ENCODE measurements at places on chromosomes 1 and 21.

- H3K27ac ChIP-seq: no peak overlapping the region
- H3K27me3 ChIP-seq: no peaks in the 10 kb centered on the region
- H3K4me1 ChIP-seq: peaks cover 14% of the 10 kb centered on the region
- DNase-seq: no peak
Measured at GRCh38 chr1:9890224-9890731, 19.8 kb downstream of the CTNNBIP1 start.

- no peak within 1 kb of the TSS for H3K4me3 ChIP-seq
- no peak for DNase-seq
- no peaks in the 10 kb centered on the region for H3K36me3 ChIP-seq
Measured at GRCh38 chr1:16017461-16018303, at the start of gene HSPB7. HSPB7 (minus strand) TSS chr1:16018043; CDS start chr1:16017963, 80 bp downstream.

DNA sequence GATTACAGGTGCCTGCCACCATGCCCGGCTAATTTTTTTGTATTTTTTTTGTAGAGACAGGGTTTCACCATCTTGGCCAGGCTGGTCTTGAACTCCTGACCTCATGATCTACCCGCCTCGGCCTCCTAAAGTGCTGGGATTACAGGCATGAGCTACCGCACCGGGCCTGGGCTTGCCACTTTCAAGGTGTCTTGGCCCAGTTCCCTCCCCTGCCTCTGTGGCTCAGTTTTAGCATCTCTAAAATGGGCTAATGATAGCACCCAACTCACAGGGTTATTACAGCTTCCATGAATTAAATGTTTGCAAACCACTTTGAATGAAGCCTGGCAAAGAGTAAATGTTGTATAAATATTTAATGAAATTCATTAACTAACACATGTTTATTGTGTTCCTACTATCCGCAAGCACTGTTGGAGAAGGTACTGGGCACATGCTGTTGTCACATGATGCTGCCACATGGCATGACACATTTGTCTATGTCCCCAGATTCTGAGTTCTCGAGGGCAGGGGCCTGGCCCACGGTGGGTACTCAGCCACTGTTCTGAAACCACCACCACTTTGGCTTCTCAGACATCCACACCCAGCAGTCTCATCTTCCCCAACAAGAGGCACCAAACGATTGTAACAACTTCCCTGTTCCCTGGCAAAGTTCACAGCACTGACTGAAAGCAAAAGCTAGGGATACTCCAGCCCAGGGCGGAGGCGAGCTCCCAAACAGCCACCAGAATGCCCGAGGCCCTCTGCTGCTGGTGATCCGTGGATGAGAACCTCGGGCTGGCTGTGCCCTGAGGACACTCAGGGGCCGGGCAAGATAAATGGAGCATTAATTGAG lies 9.7 kb downstream of the IFFO2 start:
- H3K27ac ChIP-seq: peak overlapping the region; percentile 98
- DNase-seq: no peak
- peaks cover 87% of the 10 kb centered on the region for H3K4me1 ChIP-seq
- no peak overlapping the region for H3K4me3 ChIP-seq

- H3K4me3 ChIP-seq: no peak overlapping the region
- H3K27me3 ChIP-seq: no peaks in the 10 kb centered on the region
Measured at GRCh38 chr1:97170300-97170699, 448.7 kb downstream of the PTBP2 start.

- DNase-seq: no peak
- H3K27me3 ChIP-seq: no peaks in the 10 kb centered on the region
- H3K4me1 ChIP-seq: no peaks in the 10 kb centered on the region
- no peaks in the 10 kb centered on the region for H3K36me3 ChIP-seq
- no peak overlapping the region for H3K4me3 ChIP-seq
Measured at GRCh38 chr1:172241540-172241939, 178.9 kb upstream of the C1orf105 start.

- H3K4me3 ChIP-seq: no peak overlapping the region
- peaks cover 25% of the 10 kb centered on the region for H3K27me3 ChIP-seq
- H3K4me1 ChIP-seq: peaks cover 2% of the 10 kb centered on the region
- no peak for DNase-seq
- no peaks in the 10 kb centered on the region for H3K36me3 ChIP-seq
Measured at GRCh38 chr21:45433301-45433700, 28.3 kb downstream of the COL18A1 start.

GRCh38 chr1:81832573-81832972 lies 31.8 kb downstream of the ADGRL2 start:
- no peak overlapping the region for H3K27ac ChIP-seq
- H3K4me1 ChIP-seq: no peaks in the 10 kb centered on the region
- no peak for DNase-seq
- H3K4me3 ChIP-seq: no peak overlapping the region
- no peaks in the 10 kb centered on the region for H3K27me3 ChIP-seq
- no peaks in the 10 kb centered on the region for H3K36me3 ChIP-seq

DNA sequence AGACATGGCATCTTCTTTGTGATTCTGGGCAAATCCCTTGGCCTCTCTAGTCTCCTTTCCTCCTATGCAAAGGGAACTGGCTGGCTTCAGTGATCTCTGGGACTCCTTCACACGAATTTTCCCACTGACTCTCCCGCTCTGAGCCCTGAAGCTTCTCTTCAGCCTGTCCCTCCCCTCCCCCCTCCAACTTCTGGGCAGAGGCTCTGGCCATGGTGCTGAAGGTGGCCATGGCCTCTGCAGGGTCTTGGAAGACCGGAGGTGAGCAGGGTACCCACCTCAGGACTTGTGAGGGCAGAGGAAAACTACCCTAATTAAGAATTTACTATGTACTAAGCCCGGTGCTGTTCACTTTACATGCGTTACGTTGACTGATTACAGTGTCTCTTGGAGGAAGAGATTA lies 29.4 kb upstream of the POU3F1 start:
- H3K27ac ChIP-seq: no peak overlapping the region
- H3K36me3 ChIP-seq: no peaks in the 10 kb centered on the region
- no peaks in the 10 kb centered on the region for H3K4me1 ChIP-seq
- H3K27me3 ChIP-seq: peaks cover 36% of the 10 kb centered on the region

- H3K4me3 ChIP-seq: no peak overlapping the region
- no peak overlapping the region for H3K27ac ChIP-seq
- no peaks in the 10 kb centered on the region for H3K27me3 ChIP-seq
- H3K4me1 ChIP-seq: no peaks in the 10 kb centered on the region
- DNase-seq: no peak
Measured at GRCh38 chr1:97145321-97145956, 423.9 kb downstream of the PTBP2 start.

GRCh38 chr1:212536586-212536985 lies 72.0 kb upstream of the ATF3 start:
- H3K4me1 ChIP-seq: no peaks in the 10 kb centered on the region
- no peak overlapping the region for H3K27ac ChIP-seq
- no peak for DNase-seq

GRCh38 chr1:197366996-197367395 lies 98.9 kb downstream of the CRB1 start:
- no peaks in the 10 kb centered on the region for H3K27me3 ChIP-seq
- no peaks in the 10 kb centered on the region for H3K4me1 ChIP-seq
- no peak overlapping the region for H3K4me3 ChIP-seq
- H3K27ac ChIP-seq: no peak overlapping the region
- H3K36me3 ChIP-seq: no peaks in the 10 kb centered on the region

GRCh38 chr1:116503546-116504307 lies 67.1 kb downstream of the CD58 start:
- no peak for DNase-seq
- H3K36me3 ChIP-seq: no peaks in the 10 kb centered on the region
- peak overlapping the region; percentile 97 for H3K27ac ChIP-seq
- peak overlapping the region; percentile 6 for H3K4me3 ChIP-seq

- H3K27me3 ChIP-seq: no peaks in the 10 kb centered on the region
- DNase-seq: peak; percentile 57
- peak overlapping the region; percentile 54 for H3K4me3 ChIP-seq
- peaks cover 4% of the 10 kb centered on the region for H3K4me1 ChIP-seq
- H3K27ac ChIP-seq: peak overlapping the region; percentile 66
- H3K36me3 ChIP-seq: peaks cover 48% of the 10 kb centered on the region
Measured at GRCh38 chr1:247448107-247448791, 9.7 kb downstream of the OR2B11 start.

DNA sequence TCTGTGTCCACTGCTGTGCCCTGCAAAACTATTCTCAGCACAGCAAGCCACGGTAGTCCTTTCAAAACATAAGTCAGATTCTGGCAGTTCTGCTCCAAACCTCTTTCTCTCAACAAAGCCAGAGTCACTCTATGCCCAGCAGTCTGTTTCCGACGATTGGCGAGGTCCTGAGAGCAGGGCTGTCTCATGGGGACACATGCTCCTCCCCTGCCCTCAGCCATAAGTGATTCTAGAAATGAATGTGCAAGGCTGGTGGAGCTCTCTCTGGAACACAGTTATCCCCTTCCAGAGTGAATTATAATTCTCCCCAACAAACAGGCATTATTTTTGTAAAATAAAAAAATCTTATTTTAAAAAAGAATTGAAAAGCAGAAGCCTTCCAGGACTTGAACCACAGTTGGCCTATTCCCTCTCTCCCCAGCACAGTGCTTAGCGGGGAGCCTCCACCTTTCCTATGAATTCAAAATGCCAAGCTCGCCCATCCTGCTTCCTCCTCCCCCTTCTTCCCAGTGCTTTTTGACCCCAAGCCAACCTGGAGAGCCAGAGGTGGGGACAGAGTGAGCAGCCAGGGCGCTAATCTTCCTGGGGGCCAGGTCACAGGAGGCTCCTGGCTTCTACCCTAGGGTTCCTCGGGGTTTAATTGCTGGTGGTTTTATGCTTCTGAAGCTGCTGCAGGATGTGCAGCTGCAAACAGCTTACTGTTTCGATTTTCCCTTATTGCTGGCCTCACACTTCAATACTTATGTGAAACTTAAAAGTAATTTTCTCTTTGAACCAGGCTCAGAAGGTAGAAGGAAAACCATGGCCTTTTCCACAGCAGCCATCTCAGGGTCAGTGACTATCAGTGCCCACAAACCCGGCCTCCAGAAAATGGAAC lies 41.1 kb downstream of the KCNJ6 start:
- H3K27ac ChIP-seq: no peak overlapping the region
- H3K4me3 ChIP-seq: no peak overlapping the region
- H3K4me1 ChIP-seq: peaks cover 11% of the 10 kb centered on the region
- DNase-seq: no peak

GRCh38 chr1:205074513-205074912 lies 9.7 kb downstream of the TMEM81 start:
- H3K4me1 ChIP-seq: no peaks in the 10 kb centered on the region
- DNase-seq: no peak
- no peaks in the 10 kb centered on the region for H3K36me3 ChIP-seq
- H3K4me3 ChIP-seq: no peak overlapping the region
- H3K27me3 ChIP-seq: no peaks in the 10 kb centered on the region
- no peak overlapping the region for H3K27ac ChIP-seq

DNA sequence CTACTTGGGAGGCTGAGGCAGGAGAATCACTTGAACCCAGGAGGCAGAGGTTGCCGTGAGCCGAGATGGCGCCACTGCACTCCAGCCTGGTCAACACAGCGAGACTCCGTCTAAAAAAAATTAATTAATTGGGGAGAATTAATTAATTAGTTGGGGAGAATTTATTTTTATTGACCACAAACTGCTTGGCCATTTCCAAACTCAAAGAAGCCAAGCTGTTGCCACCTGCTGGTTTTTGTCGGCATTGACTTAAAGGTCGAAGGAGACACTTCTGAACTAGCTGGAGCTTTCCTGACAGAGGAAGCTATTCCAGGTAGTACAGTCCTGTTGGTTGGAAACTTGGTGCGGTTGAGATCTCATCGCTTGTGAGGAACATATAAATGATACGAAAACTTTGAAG lies 13.1 kb downstream of the MAP1LC3C start:
- H3K27me3 ChIP-seq: peaks cover 2% of the 10 kb centered on the region
- DNase-seq: no peak
- H3K4me3 ChIP-seq: no peak overlapping the region
- H3K36me3 ChIP-seq: no peaks in the 10 kb centered on the region
- H3K27ac ChIP-seq: no peak overlapping the region

GRCh38 chr1:223684488-223684792 lies 18.9 kb upstream of the CAPN8 start:
- peaks cover 14% of the 10 kb centered on the region for H3K27me3 ChIP-seq
- no peaks in the 10 kb centered on the region for H3K4me1 ChIP-seq
- DNase-seq: no peak
- H3K27ac ChIP-seq: no peak overlapping the region
- H3K36me3 ChIP-seq: no peaks in the 10 kb centered on the region

DNA sequence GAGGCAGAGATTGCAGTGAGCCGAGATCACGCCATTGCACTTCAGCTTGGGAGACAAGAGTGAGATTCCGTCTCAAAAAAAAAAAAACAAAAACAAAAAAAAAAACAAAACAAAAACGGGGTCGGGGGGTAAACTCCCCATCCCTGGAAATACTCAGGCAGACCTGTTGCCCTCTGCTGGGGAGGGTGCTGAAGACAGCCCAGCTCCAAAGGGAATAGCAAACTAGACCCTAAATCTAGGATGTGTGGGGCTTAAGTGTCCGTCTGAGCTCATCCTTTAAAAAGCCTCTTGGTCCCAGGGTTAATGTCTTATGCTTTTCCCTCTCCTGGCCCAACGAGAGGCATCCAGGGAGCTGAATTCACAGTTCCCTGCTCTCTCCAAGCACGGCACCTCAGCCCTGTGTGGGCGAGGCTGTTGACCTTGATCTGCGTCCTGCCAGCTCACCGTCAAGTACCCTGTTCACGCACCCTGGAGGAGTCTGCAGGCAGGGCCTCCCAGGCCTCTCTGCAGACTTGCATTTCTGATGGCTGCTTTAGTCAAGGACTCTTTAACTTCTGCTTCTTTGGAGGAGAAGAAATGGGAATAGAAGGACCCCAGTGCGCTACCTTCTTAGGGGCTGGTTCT lies 22.3 kb downstream of the KCND3 start:
- no peak overlapping the region for H3K27ac ChIP-seq
- no peak overlapping the region for H3K4me3 ChIP-seq
- no peaks in the 10 kb centered on the region for H3K4me1 ChIP-seq
- peaks cover 48% of the 10 kb centered on the region for H3K27me3 ChIP-seq
- no peaks in the 10 kb centered on the region for H3K36me3 ChIP-seq
- no peak for DNase-seq

- H3K36me3 ChIP-seq: no peaks in the 10 kb centered on the region
- no peak overlapping the region for H3K27ac ChIP-seq
- H3K27me3 ChIP-seq: peaks cover 4% of the 10 kb centered on the region
- H3K4me1 ChIP-seq: no peaks in the 10 kb centered on the region
Measured at GRCh38 chr1:181443231-181443853, 40.0 kb upstream of the CACNA1E start.

GRCh38 chr1:166136222-166136621 lies 30.6 kb downstream of the FAM78B start:
- DNase-seq: no peak
- H3K4me1 ChIP-seq: no peaks in the 10 kb centered on the region
- peaks cover 10% of the 10 kb centered on the region for H3K27me3 ChIP-seq
- H3K4me3 ChIP-seq: no peak overlapping the region
- no peaks in the 10 kb centered on the region for H3K36me3 ChIP-seq

GRCh38 chr1:61083013-61083806 lies 849 bp downstream of the NFIA start:
- peaks cover 6% of the 10 kb centered on the region for H3K36me3 ChIP-seq
- H3K4me1 ChIP-seq: peaks cover 44% of the 10 kb centered on the region
- H3K4me3 ChIP-seq: peak overlapping the region; percentile 83
- H3K27me3 ChIP-seq: peaks cover 24% of the 10 kb centered on the region

Measured in activated T-cell treated with anti-CD3 and anti-CD28 coated beads, Interleukin-2, amount 50 U/mL, for 24 hours (primary cell).